ENCODE measurements at places on chromosomes 3 and 15. TPM values are rescaled to one million over a fixed set of nuclear protein-coding genes. Genes with fewer than 3 reads are reported as not detected.
A peak's percentile ranks its signal among the peaks of the same experiment; 100 is the strongest.

GPX1 gene
- total RNA-seq, result 167 TPM

TUSC7 gene
- total RNA-seq, result not detected

RLBP1 gene
- not detected for total RNA-seq

DVL3 gene
- total RNA-seq, result 66.8 TPM

MCF2L2 gene
- not detected for total RNA-seq

TFDP2 gene
- 28.5 TPM for total RNA-seq

RFX7 gene
- 4.1 TPM for total RNA-seq

IGF2BP2 gene
- 40.1 TPM for total RNA-seq

PLA2G4D gene
- not detected for total RNA-seq

ZNF660 gene
- total RNA-seq, result 2.0 TPM

P2RY12 gene
- 0.18 TPM for total RNA-seq

SUSD5 gene
- total RNA-seq, result 2.9 TPM

TNFSF10 gene
- 5.0 TPM for total RNA-seq

FGF12 gene
- 0.08 TPM for total RNA-seq

ZNF502 gene
- total RNA-seq, result 4.7 TPM

CFAP20DC gene
- 1.3 TPM for total RNA-seq

DNA sequence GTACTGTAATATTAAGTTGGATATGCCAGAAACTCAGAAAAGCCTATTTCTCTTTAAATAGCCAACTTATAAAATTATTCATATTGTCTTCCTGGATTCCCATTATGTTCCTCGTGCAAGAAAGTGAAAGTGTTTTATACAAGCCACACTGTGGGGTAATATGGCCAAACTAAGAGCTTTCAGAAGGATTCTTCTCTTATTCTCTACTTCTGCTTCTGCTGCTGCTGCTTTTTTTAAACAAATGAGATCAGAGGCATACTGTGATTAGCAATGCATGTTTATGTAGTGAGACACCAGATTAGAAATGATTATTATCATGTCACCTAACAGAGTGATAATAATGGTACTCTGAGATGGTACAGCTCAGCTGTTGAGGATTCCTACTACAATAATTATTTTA lies 1026.5 kb upstream of the CFAP20DC start:
- no peak for DNase-seq

DNA sequence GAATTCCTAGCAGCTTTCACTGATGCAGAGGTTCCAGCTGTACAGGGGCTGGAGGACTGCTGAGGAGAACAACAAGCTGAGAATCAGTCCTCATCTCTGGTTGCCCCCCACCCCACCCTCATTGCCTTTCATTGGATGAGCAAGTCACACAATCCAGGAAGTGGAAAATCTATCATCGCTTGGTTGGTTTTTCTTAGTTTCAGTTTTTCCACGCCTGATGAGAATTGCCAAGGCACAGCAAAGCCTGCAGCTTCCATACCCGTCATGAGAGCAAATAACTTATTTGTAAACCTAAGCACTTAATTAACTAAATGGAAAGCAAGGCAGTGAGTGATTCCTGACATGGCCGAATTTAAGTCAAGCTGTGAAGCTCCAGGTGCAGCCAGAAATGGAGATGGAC lies 21.4 kb upstream of the LIPC start:
- peak; percentile 39 for DNase-seq

DNA sequence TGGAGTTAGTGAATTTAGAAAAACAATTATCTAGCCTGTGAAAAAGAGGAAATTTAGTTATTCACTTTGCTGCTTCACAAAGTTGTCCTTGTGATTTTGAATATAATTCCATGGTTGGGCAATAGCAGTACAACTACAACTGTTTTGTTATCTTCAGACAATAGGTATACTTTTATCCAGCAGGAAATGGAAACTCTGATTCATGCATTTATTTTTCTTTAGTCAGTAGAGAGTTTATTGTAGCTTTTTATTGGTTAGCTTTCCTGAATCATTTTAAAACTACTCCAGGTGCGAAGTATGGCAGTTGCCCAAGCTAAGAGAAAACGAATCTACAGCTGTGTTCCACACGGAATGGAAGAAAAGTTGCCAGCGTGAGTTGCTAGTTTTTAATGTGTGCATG lies 80.3 kb downstream of the TM4SF4 start:
- peak; percentile 95 for DNase-seq

DNA sequence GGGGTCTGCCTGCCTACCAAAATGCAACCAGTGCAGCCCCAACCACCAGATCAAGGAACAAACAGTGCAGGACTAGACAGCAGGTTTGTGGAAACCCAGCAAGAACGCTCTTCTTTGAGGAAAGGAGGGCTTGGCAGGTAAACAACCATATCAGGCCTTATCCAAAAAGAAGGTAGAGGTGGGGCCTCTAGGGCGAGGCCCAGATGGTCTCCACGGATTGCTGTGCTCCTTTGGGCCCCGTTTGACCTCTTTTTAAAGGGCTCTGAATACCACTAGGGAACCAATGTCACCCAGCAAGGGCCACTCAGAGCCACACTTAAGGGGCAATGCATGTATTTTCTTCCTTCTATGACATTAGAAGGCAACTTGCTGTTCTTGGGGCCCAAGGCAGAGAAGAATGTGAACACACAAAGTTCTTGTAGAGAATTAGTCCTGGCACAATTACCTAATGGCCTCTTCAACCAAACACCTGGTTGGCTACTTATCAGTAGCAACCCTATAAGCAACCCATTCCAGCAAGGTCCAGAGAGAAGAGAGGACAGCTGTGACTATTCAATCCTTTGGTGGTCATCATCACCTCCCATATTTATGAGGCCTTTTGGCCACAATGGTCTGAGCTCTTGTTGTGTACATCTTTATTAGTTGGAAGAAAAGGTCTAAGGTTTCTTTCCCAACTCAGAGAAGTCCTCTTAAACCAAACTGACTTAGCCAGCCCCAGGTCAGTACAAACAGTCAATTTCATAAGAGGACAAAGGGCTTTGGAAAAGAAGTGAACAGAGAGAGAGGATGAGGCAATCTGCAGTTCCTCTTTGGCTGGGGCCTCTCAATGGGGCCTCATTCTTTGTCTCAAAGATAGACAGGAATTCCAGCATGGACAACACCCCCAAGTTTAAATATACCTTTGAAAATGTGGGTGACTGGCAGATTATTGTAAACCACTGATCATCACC lies 36.0 kb downstream of the FOXP1 start:
- DNase-seq, result peak; percentile 40

- DNase-seq, result peak; percentile 72
Measured at GRCh38 chr15:38050529-38051448, 116.3 kb downstream of the TMCO5A start.

DNA sequence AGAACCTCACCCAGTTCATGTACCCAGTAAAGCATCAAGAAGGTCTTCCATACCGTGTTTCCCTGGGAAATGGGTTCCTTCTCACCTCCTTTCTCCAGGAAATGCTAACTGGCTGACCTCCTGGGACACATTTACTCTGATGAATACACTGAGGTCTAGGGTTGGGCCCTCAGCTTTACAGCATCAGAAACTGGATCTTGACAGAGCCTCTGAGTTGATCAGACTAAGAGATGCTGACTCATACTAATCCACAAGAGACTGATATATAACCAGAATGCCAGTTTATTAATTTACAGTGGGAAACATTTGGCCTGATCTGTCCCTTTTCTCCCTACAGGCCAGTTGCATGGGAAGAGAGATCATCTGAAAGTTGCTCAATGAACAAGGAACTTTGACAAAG lies 55.8 kb downstream of the GTF2E1 start:
- peak; percentile 35 for DNase-seq

- DNase-seq, result no peak
Measured at GRCh38 chr15:58311556-58311955, 120.2 kb upstream of the LIPC start.

GRCh38 chr3:85270488-85270887 lies 311.7 kb downstream of the CADM2 start:
- no peak for DNase-seq

GRCh38 chr3:71010726-71011455 lies 572.6 kb downstream of the FOXP1 start:
- no peak for DNase-seq

GRCh38 chr3:21888656-21889055 lies 137.6 kb upstream of the ZNF385D start:
- no peak for DNase-seq

DNA sequence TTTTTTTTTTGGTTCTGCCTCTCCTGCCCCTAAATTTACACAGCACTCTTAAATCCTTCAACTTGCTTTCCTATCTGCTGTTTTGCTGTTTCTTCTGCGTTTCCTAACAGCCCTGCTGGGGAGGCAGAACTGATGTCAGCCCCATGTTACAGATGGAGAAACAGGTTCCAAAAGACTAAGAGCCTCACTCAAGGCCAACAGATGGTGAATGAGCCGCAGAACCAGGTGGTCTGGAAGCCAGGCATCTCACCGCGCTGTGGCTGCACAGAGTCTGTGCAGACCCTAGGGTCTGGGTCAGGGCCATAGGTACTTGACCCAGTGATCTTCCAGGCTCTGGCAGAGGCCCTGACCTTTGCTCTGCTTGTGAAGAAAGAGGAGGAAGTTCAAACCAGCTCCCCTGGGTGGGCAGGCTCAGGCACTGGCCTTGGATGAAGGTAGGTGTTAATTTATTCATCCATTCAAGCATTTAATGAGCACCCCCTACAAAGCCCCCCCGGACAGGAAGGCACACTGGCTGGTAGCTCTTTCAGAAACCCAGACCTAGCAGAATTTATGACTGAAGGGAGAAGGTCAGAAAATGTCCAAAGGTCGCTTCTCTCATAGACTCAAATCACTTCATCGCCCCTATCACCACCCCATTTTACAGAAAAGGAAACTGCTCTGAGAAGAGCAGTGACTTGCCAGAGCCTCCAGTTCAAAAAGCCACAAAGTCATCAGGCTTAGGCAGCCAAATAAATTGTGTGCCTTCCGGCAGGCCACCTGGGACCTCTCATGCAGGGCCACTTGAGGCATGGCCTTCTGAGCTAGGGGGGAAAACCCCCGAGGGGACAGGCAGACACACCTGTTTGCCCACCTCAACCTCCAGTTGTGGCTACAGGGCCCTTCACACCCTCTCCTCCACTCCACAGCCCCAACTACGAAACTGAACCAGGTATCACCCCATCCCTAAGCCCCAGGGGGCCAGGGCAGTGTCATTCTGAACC lies 2.7 kb downstream of the CHDH start:
- DNase-seq, result no peak

GRCh38 chr3:85394424-85394823 lies 435.6 kb downstream of the CADM2 start:
- no peak for DNase-seq

DNA sequence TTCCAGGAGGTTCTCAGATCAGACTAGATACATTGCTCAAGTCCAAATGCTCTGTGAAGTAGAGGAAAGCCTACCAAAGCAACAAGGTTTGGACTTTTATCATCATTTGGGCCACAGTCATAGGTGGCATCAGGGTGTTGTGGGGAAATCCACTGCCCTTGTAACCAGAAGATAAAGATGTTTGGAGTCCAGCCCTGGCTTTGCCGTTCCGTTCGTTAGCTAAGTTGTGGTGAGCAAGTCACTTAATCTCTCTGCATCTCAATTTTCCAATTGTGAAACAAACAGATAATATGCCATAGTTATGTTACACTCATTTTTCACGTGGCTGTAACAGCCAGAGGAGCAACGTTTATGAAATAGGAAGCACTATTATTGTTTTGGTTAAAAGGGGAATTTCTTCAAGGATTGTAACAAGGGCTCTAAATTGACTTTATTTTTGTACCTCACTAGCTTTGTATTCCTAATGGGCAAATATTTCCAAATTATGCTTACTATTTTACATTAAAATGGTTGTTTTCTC lies 125.6 kb downstream of the CD47 start:
- no peak for DNase-seq

DNA sequence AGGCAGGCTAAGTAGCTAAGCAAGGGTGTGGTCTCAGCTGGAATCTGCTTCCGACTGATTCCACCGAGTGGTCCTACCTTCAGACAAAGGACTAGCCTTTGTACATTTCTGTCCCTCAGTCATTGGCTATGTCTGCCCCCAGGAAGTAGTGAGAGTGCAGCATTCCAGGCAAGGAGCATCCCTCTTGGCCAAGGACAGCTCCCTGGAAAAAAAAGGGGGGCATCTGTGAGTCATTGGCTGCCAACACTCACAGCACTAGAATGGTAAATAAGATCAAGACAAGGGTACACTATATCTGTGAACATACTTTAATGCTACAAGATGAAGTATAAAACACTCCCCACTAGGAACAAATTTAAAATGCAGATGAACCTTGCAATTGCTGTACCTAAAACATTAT lies 66.8 kb downstream of the STAC start:
- DNase-seq, result no peak

DNA sequence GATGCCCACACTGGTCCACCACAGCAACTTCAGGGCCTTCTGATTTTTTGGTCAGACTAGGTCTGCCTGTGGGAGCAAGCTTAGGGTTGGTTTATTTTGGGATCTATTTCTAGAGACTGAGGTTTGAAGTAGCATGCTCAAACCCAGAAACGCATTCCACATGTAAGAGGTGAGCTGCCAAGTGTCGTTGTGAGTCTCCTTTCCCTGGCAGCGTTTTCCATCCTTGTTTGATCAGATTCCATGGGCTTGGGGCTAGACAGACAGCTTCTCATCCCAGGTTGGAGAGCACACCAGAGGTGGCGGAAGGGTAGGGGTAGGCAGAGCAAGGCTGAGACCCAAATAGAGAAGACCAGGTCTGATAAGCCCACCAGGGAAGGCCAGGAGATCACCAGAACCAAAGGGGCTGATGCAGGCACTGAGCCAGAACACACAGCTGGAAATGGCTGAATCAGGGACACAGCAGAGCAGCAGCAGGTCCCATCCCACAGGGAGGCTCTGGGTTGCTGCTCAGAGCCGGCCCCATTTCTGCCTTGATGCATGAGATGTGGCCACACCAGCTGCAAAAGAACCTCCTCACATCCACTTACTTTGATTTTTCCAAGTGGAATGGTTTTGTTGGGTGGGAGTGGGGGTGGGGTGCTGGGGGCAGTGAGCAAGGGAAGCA lies 186.8 kb downstream of the THSD4 start:
- DNase-seq, result peak; percentile 63

DNA sequence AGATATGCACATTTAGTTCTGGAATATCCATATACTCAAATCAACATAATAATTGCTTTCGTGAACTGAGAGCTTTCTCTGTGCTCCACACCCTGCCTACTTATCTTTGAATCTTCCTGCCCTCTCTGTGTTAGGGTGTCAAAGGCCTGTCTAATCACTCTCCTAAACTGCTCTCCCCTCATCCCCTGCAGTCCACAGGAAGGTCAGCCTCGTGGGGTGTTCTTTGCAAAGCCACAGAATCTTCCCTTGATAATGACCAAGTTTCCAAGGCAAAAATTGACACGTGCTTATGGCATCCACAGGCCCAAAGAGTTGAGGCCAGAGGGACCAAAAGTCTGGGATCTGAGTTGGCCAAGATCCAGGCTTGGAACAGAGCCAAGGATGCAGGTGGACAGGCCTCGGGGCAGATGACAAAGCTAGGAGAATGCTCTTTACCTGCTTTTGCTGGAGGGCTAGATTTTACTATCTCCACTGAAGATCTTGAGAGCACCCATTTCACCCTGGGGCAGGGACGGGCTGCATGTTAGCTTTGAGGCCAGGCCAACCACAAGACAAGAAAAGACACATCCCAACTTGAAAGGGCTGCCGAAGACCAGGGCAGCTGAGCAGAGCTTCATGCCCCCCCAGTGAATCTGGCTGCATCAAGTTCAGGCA lies 20.4 kb downstream of the BHLHE40 start:
- DNase-seq, result no peak

Measured in fibroblast of the aortic adventitia (primary cell).